Aorta (tissue), 5 donors: ENCODE measurements at places on chromosomes 3 and 15. TPM values are rescaled to one million over a fixed set of nuclear protein-coding genes. Genes with fewer than 3 reads are reported as not detected.

Gene BLM
- 0.94 TPM for total RNA-seq

Gene TRAT1
- total RNA-seq, result 0.52 TPM

Gene OR5H1
- total RNA-seq, result not detected

Gene ANKRD63
- total RNA-seq, result not detected

Gene LDHAL6B
- total RNA-seq, result not detected

Gene PARP15
- 2.3 TPM for total RNA-seq

Gene ACKR2
- total RNA-seq, result 3.1 TPM

Gene DNAH1
- 10.3 TPM for total RNA-seq

Gene SAXO2
- 5.1 TPM for total RNA-seq

Gene LSAMP
- total RNA-seq, result 0.88 TPM

Gene GTF2A2
- 63.5 TPM for total RNA-seq

Gene ITIH1
- not detected for total RNA-seq

Gene IMPG2
- 0.63 TPM for total RNA-seq

Gene ZBTB11
- 15.3 TPM for total RNA-seq

Gene WDR49
- 3.0 TPM for total RNA-seq

Gene CCR3
- total RNA-seq, result not detected

Gene NSUN3
- total RNA-seq, result 20.0 TPM

Gene SLC12A1
- 0.42 TPM for total RNA-seq

Gene VEPH1
- total RNA-seq, result not detected

Gene UBAP1L
- 5.4 TPM for total RNA-seq

Gene CYP8B1
- not detected for total RNA-seq

Gene ITGA11
- 138 TPM for total RNA-seq

Gene CLDN11
- 5.1 TPM for total RNA-seq

Gene LMAN1L
- not detected for total RNA-seq

Gene TICRR
- 0.16 TPM for total RNA-seq

Gene TRH
- total RNA-seq, result not detected

Gene CCDC50
- 129 TPM for total RNA-seq

Gene STRIT1
- total RNA-seq, result not detected
